ENCODE measurements at places on chromosomes 3 and 15.

DNA sequence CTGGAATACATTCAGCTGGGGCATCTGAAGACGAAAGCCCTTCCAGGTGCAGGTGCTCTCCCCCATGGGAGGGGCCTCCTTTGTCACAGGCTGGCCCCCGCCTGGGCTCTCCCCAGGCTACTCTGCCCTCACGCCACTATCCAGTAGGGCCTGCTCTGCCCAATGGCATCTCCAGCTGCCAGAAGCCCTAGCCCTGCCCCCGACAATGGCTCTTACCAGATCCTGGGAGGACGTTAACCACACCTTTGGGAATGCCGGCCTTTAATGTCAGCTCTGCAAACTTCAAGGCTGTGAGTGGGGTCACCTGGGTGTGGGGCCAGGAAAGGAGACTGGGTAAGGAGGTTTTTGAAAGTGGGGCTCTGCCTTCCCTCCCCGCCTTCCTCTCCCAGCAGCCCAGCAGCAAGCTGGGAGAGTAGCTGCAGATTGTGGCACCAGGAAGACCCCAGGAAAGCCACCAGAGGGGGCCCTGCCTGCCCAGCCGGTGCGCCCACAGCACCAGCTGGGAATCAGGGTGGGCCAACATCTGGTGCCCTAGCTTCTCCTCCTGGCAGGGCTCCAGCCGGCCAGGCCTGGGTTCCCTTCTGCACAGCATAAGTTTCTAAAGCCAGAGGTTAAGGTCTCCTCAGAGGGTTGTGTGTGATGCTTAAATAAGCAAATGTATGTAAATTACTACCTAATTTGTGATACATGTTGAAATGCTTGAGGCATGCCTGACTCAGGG lies 40.4 kb upstream of the SLC41A3 start:
- no peak for DNase-seq

- DNase-seq = no peak
Observed at GRCh38 chr3:118075873-118076272, 958.8 kb downstream of the IGSF11 start.

GRCh38 chr3:58167431-58168351 lies 43.1 kb downstream of the DNASE1L3 start:
- DNase-seq = peak; percentile 75

- no peak for DNase-seq
Observed at GRCh38 chr15:88835119-88835518, 31.9 kb downstream of the ACAN start.

- no peak for DNase-seq
Observed at GRCh38 chr3:182597621-182598041, 195.7 kb upstream of the ATP11B start.

GRCh38 chr3:113086560-113087461 lies 96.0 kb downstream of the GTPBP8 start:
- no peak for DNase-seq

DNA sequence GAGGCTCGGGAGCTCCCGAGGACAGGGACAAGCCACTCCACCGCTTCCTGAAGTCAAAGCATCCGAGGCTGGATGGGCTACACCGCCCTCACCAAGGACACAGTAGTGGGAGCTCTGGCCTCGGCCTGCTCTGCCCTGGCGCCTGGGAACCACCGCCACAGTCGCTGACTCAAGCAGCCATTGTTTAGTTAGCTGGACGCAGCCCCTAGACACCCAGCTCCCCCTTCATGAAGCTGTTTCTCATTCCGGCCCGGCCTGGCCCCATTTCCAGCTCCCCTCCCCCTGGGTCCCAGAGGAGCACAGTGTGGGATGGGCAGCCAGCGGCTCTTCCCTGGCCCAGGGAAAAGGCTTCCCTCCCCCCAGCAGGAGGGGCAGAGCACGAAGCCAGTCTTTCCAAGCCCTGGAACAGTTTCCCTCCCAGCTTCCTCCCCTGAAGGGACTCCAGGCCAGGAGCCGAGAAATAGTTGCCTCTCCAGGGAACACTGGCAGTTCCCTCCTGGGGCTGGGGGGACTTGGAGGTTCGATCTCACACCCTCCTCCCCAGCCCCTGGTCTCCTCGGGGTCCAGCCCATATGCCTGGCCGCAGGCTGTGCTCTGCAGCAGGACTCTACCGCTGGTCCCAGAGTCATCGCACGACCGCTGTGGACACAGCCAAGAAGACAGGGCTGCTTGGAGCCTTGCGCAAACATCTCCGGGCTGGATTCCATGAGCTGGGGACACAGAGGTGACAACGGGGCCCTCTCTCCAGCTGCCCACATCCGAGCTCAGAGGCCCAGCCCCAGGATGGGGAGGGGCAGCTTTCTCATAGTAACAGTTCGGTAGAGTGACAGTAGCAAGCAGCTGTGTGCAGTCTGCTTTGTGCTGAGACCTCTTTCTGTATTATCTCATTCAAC lies 10.0 kb downstream of the PLXND1 start:
- DNase-seq = no peak

GRCh38 chr3:45760878-45761711 lies 35.2 kb downstream of the SLC6A20 start:
- peak; percentile 44 for DNase-seq

DNA sequence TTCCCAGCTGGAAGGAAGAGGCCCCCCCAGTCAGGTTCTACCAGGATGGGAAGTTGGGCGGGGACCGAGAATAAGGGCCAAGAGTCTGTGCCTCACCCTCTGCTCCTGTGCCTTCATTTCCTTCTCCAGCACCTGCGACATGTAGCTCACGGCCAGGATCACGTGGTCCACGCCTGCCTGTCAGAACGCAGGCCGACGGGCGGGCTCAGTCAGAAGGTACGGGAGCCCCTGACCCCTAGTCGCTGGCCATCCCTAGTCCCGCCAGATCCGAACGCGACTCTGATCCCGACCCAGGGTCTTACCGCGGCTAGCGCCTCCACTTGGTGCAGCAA lies 489 bp downstream of the GMPPB start:
- DNase-seq = peak; percentile 69

DNA sequence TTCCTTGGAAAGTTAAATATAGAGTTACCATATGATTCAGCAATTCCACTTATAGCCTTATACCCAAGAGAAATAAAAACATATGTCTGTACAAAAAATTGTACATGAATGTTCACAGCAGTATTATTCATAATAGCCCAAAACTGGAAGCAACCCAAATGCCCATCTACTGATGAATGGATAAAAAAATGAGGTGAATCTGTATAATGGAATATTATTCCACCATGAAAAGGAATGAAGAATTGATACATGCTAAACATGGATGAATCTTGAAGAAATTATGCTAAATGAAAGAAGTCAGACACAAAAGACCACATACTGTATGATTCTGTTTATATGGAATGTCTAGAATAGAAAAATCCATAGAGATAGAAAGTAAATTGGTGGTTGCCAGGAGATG lies 61.4 kb downstream of the TTC23 start:
- no peak for DNase-seq

GRCh38 chr15:60228101-60228500 lies 169.7 kb downstream of the ANXA2 start:
- DNase-seq = no peak

DNA sequence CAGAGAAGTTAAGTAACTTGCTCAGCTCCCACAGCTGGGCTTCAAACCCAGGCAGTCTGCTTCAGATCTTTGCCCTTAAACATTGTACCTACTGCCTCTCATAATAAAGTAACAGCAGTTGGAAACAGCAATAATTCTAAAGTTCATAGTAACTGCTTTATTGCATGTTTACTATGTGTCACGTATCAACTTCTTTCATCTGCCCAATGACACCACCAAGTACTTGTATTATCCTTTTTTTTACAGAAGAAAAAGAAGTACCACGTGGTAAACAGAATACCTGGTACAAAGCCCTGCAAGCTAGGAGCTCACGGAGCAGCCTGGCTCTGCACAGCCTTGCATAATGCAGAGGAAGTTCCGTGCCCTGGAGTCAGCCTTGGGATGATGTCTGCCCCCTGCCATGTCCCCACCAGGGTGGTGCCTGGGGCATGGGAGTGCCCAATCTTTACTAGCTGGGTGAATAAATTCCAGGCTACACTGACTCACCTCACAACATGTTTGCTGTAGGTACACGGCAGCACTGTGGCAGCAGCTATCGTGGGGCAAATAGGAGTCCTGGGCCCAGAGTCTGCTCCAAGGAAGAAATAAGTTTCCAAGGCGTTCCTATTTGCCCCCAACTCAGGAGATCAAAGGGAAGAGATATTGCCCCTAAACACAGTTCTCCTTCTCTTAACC lies 77.2 kb downstream of the LDHAL6B start:
- no peak for DNase-seq

DNA sequence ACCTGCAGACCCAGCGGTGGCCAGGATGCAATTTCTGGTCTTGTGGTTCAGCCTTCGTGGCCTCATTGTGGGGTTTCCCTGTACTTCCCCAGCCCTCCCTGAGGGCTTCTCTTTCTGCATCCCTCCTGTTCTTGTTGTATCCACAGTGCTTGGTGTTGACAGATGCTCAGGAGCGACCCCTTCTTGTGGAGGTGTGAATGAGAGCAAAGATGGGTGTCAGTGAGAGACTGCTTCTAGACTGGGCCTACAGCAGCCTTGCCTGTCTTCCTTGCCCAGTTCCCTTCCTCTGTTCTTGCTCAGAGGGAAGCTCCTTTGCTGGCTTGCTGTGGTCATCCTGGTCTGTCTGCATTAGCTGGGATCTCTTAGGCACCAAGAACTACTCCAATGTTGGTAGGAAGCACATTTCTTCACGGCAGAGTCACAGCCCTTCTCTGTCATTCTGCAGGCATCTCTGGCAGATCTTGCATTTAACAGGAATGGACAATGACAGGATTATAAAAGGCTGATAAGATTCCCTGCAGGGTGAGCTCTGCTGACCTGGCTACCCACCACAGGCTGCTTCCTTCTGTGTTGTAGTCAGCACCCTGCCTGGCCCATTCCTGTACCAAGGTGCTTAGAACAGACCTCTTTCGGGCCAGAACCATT lies 317.8 kb upstream of the C2CD4B start:
- peak; percentile 22 for DNase-seq

DNA sequence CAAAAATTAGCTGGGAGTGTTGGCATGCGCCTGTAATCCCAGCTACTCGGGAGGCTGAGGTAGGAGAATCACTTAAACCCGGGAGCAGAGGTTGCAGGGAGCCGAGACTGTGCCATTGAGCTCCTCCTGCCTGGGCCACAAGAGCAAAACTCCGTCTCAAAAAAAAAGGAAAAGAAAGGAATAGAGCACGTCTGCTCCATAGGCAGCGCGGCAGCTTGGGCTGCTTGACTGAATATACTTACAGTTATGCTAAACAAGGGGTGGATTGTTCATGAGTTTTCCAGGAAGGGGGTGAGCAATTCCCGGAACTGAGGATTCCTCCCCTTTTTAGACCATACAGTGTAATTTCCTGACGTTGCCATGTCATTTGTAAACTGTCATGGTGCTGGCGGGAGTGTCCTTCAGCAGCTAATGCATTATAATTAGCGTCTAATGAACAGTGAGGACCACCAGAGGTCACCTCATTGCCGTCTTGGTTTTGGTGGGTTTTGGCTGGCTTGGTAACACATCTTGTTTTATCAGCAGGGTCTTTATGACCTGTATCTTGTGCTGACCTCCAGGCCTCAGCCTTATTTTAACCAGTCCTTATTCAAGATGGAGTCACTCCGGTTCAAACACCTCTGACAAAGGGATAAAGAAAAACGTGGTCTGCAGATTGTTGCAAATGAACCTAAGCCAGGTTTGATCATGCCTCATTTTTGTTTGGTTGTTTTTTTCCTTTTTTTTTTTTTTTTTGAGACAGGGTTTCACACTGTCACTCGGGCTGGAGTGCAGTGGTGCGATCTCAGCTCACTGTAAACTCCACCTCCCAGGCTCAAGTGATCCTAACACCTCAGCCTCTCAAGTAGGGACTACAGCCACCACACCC lies 24.9 kb upstream of the SENP5 start:
- DNase-seq = peak; percentile 25

DNA sequence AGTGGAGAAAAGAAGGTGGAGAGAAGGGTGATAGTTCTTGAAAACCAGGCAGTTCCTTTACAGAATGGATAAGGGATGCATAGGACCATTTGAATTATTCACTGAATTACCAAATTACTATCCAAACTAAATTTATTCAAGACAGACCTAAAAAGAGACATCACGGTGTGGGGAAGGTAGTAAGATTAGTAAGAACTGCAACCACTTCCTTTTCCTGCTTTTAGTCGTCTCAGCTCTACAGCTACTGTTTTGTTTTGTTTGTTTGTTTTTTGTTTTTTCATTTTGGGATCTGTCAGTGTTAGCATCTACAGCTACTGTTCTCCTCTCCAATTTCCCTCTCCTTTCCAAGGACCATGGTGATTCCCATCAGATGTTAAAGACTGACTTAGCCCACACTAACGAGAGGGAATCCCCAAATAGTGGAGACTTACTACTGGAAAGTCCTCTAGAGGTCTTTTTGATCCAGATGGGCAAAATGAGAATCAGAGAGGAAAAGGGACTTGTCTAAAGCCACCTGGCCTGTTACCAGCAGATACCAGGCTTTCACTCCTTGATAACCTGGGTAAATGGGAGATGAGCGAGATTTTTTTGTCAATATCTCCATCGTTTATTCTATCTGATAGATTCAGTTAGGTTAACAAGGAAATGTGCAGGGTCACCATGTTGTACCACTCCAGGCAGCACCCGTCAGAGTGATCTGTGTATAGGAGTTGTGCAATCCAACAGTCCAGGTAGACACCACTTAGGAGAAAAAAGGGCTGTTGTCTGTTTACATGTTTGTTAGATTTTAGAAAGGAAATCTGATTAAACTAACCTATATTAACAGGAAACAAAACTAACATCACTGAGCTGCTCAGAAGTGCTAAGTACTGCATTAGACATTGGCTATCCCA lies 6.0 kb downstream of the HCLS1 start:
- DNase-seq = peak; percentile 76

DNA sequence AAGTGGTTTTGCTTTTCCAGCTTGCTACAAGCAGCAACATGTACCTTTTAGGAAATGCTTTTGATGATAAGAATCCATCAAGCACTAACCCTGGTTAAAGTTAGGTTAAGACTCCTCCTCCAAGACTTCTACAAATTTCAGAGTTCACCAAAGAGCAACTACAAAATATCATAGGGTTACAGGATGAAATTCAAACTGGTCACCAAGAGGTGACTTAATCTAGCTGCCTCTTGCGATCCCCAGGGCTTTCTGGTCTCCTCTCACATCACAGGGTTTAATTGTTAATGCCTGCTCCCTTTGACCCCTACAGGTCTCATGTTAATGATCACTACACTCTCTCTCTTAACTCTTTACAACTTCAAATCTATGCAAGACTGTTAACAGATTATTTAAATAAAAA lies 66.5 kb downstream of the DPH6 start:
- DNase-seq = no peak

DNA sequence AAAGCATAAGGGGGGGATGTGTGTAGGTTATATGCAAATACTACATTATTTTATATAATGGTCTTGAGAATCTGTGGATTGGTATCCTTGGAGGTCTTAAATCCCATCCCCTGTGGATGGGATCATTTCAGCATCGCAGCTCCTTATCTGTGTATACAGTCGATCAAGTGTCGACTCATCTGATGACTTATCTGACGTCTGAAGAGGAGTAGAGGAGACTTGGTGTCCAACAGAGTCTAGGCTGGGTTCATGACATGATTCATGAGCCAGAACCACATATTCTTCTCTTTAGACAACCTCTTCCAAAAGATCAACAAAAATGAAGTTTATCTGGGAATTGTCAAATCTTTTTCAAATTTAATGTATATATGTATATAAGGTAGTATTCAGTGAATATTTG lies 220.7 kb downstream of the NR2F2 start:
- DNase-seq = no peak

- no peak for DNase-seq
Observed at GRCh38 chr3:164306042-164306441, 772.3 kb downstream of the SI start.
